Osteocyte (in vitro differentiated cells): ENCODE measurements at places on chromosomes 11 and 22. TPM values are rescaled to one million over a fixed set of nuclear protein-coding genes. Genes with fewer than 3 reads are reported as not detected.

The BANF1 gene
- total RNA-seq: 207 and 216 TPM in 2 replicates

The CD151 gene
- total RNA-seq: 377 and 379 TPM in 2 replicates

The CRYBB3 gene
- not detected in 2 replicates for total RNA-seq

The TXNRD2 gene
- total RNA-seq: 12.6 and 13.1 TPM in 2 replicates

The FZD4 gene
- 14.2 and 14.5 TPM in 2 replicates for total RNA-seq

The CCDC134 gene
- 7.8 and 10.0 TPM in 2 replicates for total RNA-seq

The RIBC2 gene
- 0.56 and 0.68 TPM in 2 replicates for total RNA-seq

The MYO7A gene
- total RNA-seq: 0.08 TPM in 1 of 2 replicates, not detected in the other

The SNX32 gene
- 4.0 and 4.1 TPM in 2 replicates for total RNA-seq

The ARHGAP42 gene
- total RNA-seq: 12.7 and 14.2 TPM in 2 replicates

The SLC3A2 gene
- 326 and 362 TPM in 2 replicates for total RNA-seq

The HPX gene
- 1.4 and 1.9 TPM in 2 replicates for total RNA-seq

The APOA5 gene
- total RNA-seq: not detected in 2 replicates

The OR52A1 gene
- not detected in 2 replicates for total RNA-seq

The SOX10 gene
- total RNA-seq: not detected in 2 replicates

The NOL12 gene
- 18.5 and 22.7 TPM in 2 replicates for total RNA-seq

The LRRC4C gene
- 0.16 TPM in 2 replicates for total RNA-seq

The CD6 gene
- total RNA-seq: not detected in 2 replicates

The MICAL2 gene
- total RNA-seq: 19.5 and 20.8 TPM in 2 replicates

The MAML2 gene
- total RNA-seq: 28.0 and 29.3 TPM in 2 replicates

The OR2AT4 gene
- not detected in 2 replicates for total RNA-seq

The RAB36 gene
- 3.8 and 4.8 TPM in 2 replicates for total RNA-seq

The KDM4E gene
- not detected in 2 replicates for total RNA-seq

The APOL5 gene
- not detected in 2 replicates for total RNA-seq

The GAL3ST1 gene
- total RNA-seq: 0.21 and 0.46 TPM in 2 replicates

The CFAP300 gene
- 3.1 and 4.9 TPM in 2 replicates for total RNA-seq

The ANKRD13D gene
- 54.3 and 56.2 TPM in 2 replicates for total RNA-seq

The SCUBE2 gene
- total RNA-seq: 1.9 and 3.3 TPM in 2 replicates

The SLC35F2 gene
- 3.0 and 3.8 TPM in 2 replicates for total RNA-seq

The SLC17A6 gene
- total RNA-seq: not detected in 2 replicates

The OR52B6 gene
- total RNA-seq: not detected in 2 replicates

The FAM180B gene
- total RNA-seq: 0.32 and 0.52 TPM in 2 replicates

The MMP11 gene
- total RNA-seq: 72.5 and 76.5 TPM in 2 replicates

The TMEM121B gene
- 0.37 and 0.48 TPM in 2 replicates for total RNA-seq

The SLC22A8 gene
- total RNA-seq: not detected in 2 replicates

The KRTAP5-9 gene
- not detected in 2 replicates for total RNA-seq

The OR5B3 gene
- not detected in 2 replicates for total RNA-seq

The ASCL2 gene
- not detected in 2 replicates for total RNA-seq

The OR8B3 gene
- not detected in 2 replicates for total RNA-seq

The DEFB131B gene
- not detected in 2 replicates for total RNA-seq

The USP28 gene
- 37.2 and 39.9 TPM in 2 replicates for total RNA-seq

The MPZL3 gene
- 0.37 and 0.40 TPM in 2 replicates for total RNA-seq

The BIK gene
- total RNA-seq: not detected in 2 replicates

The VPREB1 gene
- total RNA-seq: not detected in 2 replicates

The H19 gene
- total RNA-seq: 1,569 and 1,806 TPM in 2 replicates
